Esophagus squamous epithelium (tissue), 5 donors: ENCODE measurements at places on chromosomes 2 and 18. TPM values are rescaled to one million over a fixed set of nuclear protein-coding genes. Genes with fewer than 3 reads are reported as not detected.

Gene CLEC4F
- total RNA-seq = not detected

Gene FAM110C
- 68.0 TPM for total RNA-seq

Gene FN1
- 53.3 TPM for total RNA-seq

GRCh38 chr2:195382186-195382585, 274.8 kb upstream of the SLC39A10 start:
- H3K4me3 ChIP-seq = no peak overlapping the region
- no peaks in the 10 kb centered on the region for H3K4me1 ChIP-seq
- no peak overlapping the region for H3K27ac ChIP-seq
- no peaks in the 10 kb centered on the region for H3K36me3 ChIP-seq

GRCh38 chr2:117952228-117952627, 61.6 kb downstream of the CCDC93 start:
- no peaks in the 10 kb centered on the region for H3K27me3 ChIP-seq
- H3K4me3 ChIP-seq = no peak overlapping the region
- peaks cover 32% of the 10 kb centered on the region for H3K36me3 ChIP-seq
- no peaks in the 10 kb centered on the region for H3K4me1 ChIP-seq

GRCh38 chr2:241352227-241352626, 3.9 kb upstream of the FARP2 start:
- no peak overlapping the region for H3K27ac ChIP-seq
- no peak for DNase-seq
- no peak overlapping the region for H3K4me3 ChIP-seq
- peaks cover 76% of the 10 kb centered on the region for H3K36me3 ChIP-seq
- H3K27me3 ChIP-seq = no peaks in the 10 kb centered on the region
- H3K4me1 ChIP-seq = no peaks in the 10 kb centered on the region

DNA sequence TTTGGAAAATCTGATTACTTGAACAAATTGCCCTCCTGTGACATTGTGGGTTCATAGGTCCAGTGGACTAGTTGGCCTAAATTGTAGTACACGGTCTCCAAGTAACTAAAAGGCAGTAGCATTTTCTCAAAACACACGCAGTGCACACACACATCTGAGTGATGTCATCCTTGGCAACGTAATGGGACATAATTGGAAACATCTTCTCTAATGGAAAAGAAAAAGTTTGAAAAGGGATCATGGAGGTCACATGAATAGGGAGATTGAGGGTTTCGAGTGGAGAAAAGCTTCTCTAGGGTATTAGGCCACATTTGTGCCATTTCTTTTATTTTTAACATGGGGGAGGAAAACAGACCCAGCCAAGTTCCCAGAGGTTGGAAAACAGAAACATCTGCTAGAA, 93.3 kb downstream of the MAP4K4 start:
- peak overlapping the region; percentile 39 for H3K27ac ChIP-seq
- H3K4me1 ChIP-seq = no peaks in the 10 kb centered on the region
- no peak for DNase-seq
- no peaks in the 10 kb centered on the region for H3K27me3 ChIP-seq
- H3K4me3 ChIP-seq = no peak overlapping the region
- no peaks in the 10 kb centered on the region for H3K36me3 ChIP-seq

DNA sequence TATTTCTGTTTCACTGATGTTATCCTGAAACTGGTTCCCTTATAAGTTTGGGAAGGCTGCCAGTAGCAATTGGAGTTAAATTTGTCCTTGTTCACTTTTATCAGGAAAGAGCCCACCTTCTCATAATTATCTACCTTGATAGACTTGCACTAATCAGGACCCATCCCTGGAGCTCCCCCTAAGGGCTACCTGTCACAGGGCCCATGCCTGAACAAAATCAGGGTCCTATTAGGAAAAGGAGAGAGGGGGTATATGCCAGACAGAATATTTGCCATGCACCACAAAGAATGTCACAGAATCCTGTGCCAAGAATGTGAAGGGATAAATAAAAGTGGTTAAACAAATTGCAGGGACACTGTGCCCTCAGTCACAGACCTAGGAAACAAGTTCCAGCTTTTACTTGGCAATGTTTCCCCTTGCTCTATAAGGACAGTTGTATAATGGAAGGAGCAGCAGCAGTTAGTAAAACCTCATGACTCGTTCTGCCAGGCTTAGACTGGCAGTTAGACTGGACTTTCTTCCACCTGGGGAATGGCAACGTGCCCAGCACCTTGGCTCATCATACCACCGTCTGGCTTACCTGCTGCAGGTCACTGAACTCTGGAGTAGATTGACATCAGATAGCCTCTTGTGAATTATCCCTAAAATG, 32.3 kb upstream of the VWC2L start:
- H3K36me3 ChIP-seq = no peaks in the 10 kb centered on the region
- H3K4me1 ChIP-seq = no peaks in the 10 kb centered on the region
- H3K27me3 ChIP-seq = no peaks in the 10 kb centered on the region
- H3K27ac ChIP-seq = no peak overlapping the region

DNA sequence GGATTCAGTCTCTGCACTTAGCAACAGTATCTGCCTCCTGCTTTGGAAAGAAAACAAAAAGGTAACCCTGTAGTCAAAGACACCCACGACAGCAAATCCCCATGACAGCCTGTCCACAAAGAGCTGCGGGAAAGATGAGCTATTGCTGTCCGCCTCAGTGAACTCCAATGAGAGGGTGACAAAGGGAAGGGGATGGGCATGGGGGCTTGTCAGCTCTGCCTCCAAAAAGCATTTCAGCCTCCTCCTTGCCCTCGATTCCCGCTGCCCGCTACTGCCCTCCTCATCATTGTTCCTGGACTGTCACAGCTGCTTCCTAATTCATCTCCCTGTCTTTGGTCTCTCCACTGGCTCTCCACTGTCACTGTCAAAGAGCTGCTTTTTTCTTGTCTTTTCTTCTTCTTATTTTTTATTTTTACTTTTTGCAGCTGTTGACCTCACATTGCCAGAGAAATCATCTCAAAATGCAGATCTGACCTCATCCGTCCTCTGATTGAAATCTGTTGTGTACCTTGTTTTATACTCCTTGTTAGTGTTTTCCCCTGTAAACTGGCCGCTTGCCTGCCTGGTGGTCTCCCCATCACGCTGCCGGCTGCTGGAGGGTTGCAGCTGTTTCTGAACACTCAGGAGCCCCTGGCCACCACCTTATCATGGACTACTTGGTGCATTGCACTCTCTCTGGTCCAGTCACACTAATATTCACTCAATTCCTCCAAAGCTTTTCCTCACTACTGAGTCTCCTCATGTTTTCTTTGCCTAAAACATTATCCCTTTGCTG, 7.9 kb upstream of the E2F6 start:
- DNase-seq = no peak
- no peaks in the 10 kb centered on the region for H3K27me3 ChIP-seq
- no peaks in the 10 kb centered on the region for H3K4me1 ChIP-seq
- no peak overlapping the region for H3K27ac ChIP-seq
- no peak overlapping the region for H3K4me3 ChIP-seq
- no peaks in the 10 kb centered on the region for H3K36me3 ChIP-seq

DNA sequence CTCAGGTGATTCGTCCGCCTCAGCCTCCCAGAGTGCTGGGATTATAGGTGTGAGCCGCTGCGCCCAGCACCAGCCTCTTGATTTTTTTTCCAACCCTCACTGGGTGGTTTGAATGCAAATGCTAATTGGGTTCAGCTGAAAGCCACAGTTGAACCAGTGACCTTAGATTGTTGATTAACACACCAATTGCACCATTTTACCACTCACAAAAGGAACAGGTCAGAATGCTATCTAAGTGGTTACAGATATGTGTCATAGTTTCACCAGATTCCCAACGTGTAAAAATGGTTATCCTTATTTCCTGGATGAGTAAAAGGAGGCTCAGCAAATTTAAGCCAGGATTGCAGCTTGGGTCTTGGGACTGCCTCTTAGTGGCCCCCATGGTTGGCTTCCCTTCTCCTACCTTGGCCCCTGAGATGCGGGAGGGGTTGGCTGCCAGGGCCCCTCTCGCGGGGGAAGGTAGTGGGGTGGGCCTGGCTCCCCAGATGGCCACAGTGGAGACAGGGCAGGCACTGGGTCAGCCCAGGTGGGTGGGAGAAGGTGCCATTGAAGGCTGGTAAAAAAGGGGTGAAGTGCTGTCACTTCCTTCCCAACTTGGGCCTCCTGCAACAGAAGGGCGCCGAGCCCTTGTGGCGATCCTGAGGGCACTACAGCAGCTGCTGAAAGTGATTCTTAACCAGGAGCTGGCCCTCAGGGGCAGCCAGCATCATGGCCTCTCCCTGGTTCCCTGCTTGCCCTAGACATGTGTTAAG, 164.9 kb upstream of the HAAO start:
- H3K36me3 ChIP-seq = no peaks in the 10 kb centered on the region
- no peak overlapping the region for H3K27ac ChIP-seq
- H3K4me3 ChIP-seq = no peak overlapping the region
- H3K4me1 ChIP-seq = peaks cover 46% of the 10 kb centered on the region
- no peaks in the 10 kb centered on the region for H3K27me3 ChIP-seq
- no peak for DNase-seq

DNA sequence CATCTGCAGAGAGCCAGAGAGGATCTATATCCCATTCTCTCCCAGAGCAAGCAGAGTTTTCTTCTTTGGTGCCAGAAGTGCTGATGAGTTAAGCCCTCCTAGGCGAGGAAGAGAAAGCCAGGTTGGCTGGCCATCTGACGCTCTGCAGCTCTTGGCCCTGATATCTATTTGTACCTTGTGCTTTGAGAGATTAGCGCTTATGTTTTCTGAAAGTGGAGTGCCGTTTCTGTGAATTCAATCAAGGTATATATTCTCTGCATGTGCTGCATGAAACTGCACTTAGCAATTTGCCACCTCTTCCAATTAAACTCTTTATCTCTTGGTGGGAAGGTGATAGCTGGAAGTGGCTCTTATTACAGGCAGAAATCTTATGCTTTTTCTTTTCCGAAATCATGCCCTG, 177.5 kb downstream of the LPIN1 start:
- H3K4me3 ChIP-seq = no peak overlapping the region
- H3K36me3 ChIP-seq = no peaks in the 10 kb centered on the region
- no peak for DNase-seq
- H3K27me3 ChIP-seq = no peaks in the 10 kb centered on the region

- DNase-seq = no peak
- no peak overlapping the region for H3K27ac ChIP-seq
- no peaks in the 10 kb centered on the region for H3K36me3 ChIP-seq
Measured at GRCh38 chr18:7234091-7234490, 3.2 kb downstream of the LRRC30 start.

DNA sequence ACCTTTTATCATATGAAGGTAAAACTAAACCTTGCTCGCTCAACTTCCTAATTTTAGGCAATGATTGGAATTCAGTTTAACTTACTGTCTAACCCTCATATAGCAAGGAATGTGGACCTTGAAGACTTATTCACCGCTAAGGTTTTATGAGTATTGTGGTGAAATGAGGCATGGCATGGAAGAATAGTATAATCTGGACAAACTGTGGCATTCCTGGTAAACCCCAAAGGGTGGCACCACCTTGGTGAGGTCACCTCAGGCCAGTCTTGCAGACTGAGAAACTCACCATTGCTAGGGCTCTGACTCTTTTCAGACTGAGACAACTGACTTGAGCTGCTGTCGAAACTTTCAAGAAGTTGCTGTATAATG, 51.1 kb upstream of the EHBP1 start:
- H3K27ac ChIP-seq = peak overlapping the region; percentile 38
- peaks cover 43% of the 10 kb centered on the region for H3K4me1 ChIP-seq
- DNase-seq = no peak
- no peak overlapping the region for H3K4me3 ChIP-seq
- no peaks in the 10 kb centered on the region for H3K27me3 ChIP-seq

GRCh38 chr2:54574860-54575247, 118.7 kb downstream of the SPTBN1 start:
- H3K36me3 ChIP-seq = no peaks in the 10 kb centered on the region
- no peak for DNase-seq
- peaks cover 100% of the 10 kb centered on the region for H3K4me1 ChIP-seq
- no peak overlapping the region for H3K4me3 ChIP-seq
- no peaks in the 10 kb centered on the region for H3K27me3 ChIP-seq
- H3K27ac ChIP-seq = peak overlapping the region; percentile 86

DNA sequence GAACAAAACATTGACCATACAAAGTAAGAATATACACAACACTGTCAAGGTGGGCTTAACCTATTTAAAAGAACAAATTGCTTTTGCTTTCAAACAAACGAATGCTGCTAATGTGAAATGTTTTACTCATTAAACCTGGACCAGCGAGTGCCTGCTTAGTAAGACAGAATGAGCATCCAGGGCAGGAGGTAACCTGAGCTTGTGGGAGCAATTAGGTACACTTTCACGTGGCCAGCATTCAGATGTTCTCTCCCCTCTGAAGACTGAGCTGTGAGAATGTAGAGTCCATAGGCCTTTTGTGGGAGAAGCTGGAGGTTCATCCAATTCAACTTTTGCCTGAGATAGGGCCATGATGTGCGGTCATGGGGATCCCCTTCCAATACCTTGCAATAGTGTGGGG, 266.5 kb downstream of the TSN start:
- H3K27me3 ChIP-seq = no peaks in the 10 kb centered on the region
- no peaks in the 10 kb centered on the region for H3K36me3 ChIP-seq
- no peaks in the 10 kb centered on the region for H3K4me1 ChIP-seq
- DNase-seq = no peak
- no peak overlapping the region for H3K27ac ChIP-seq
- no peak overlapping the region for H3K4me3 ChIP-seq

DNA sequence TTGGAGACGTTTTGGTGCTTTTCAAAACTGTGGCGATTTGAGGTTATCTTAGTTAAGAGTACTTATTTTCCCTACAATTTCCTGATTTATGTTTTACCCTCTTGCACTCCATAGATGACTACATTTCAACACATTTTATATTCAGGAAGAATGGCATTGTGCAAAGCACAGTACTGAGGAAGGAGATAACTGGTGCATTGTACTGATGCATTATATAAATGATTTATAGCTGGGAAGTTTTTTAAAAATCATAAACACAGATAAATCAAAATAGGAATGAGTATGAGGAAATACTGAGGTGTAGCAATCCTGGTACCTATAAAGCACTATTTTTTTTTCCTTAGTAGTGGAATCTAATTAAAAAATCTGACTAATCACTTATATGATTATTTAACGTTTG, 5.6 kb downstream of the REL start:
- peaks cover 64% of the 10 kb centered on the region for H3K4me1 ChIP-seq
- DNase-seq = no peak
- no peaks in the 10 kb centered on the region for H3K36me3 ChIP-seq
- no peaks in the 10 kb centered on the region for H3K27me3 ChIP-seq
- H3K27ac ChIP-seq = no peak overlapping the region
- H3K4me3 ChIP-seq = no peak overlapping the region

GRCh38 chr2:207224791-207225482, 59.2 kb upstream of the KLF7 start:
- H3K27me3 ChIP-seq = no peaks in the 10 kb centered on the region
- no peak for DNase-seq
- no peaks in the 10 kb centered on the region for H3K4me1 ChIP-seq
- no peak overlapping the region for H3K4me3 ChIP-seq
